ENCODE measurements at places on chromosomes 12 and 14. TPM values are rescaled to one million over a fixed set of nuclear protein-coding genes. Genes with fewer than 3 reads are reported as not detected.

The SLCO1C1 gene
- under 0.01 TPM for total RNA-seq

The OR4E2 gene
- not detected for total RNA-seq

The PLA2G1B gene
- not detected for total RNA-seq

The DACT1 gene
- 16.9 TPM for total RNA-seq

The FOXA1 gene
- not detected for total RNA-seq

The SYT1 gene
- total RNA-seq, result 5.8 TPM

The LRIG3 gene
- 18.3 TPM for total RNA-seq

Measured in regular cardiac myocyte (primary cell).